Stimulated activated CD8-positive, alpha-beta memory T cell treated with anti-CD3 and anti-CD28 coated beads, Interleukin-4, amount 100 ng/mL, for 4 hours (primary cell): ENCODE measurements at places on chromosomes 11 and 22.

DNA sequence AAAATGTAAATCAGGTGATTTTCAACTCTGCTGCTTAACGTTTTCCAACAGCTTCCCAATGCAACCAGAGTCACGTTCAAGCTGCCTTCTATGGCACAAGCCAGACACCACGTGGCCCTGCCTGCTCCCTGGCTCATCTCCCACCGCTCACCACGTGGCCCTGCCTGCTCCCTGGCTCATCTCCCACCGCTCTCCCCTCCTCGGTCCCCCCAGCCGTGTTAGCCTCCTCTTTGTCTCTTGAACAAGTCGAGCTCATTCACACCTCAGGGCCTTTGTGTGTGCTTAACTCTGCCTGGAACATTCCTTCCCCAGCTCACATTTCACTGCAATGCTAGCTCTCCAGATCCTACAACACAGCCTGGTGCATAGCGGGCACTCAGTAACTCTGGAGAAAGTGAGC lies 307.6 kb downstream of the CTTN start:
- no peak for DNase-seq

GRCh38 chr11:119721129-119722120 lies 7.6 kb downstream of the NECTIN1 start:
- DNase-seq: no peak

DNA sequence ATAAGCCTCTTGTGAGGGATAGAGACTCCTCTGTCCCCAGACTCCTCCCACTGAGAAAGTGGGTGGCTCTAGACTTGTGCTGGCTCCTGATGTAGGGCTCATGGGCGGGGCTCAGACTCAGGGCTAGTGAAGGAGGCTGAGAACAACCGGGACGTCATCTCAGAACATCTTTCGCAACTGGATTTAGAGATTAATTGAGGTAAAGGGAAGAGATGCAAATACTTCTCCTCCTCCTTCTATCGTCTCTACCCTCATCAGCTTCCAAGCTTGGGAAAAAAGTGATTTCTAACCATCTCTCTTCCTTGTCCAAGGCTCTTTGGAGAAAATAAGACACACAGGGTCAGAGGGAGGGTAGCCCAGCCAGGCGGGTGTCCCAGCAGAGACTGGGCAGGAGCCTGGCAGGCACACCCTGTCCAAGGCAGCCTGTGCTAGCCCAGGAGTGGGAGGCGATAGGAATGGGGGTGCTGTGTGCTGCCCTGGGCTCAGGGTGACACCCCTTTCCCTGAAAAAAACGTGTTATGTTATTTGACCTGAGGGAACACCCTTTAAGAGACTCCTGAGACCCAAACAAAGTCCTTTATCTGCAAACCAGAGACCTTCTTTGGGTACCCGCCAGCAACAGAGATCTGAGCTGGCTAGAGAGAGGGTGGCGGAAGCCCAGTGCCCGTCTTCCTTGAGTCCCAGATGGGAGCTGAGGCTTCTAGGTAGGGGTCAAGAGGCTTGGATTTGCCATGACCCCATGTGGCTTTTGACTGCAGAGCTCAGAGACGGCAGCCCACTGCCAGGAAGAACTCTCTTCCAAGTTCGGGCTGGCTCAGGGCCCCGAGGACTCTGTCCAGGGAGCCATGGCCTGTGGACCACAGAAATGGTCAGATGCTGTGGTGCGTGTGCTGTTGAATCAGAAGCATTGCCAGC lies 160.9 kb downstream of the ADAMTS15 start:
- no peak for DNase-seq

GRCh38 chr22:49521787-49522224 lies 305.9 kb downstream of the BRD1 start:
- no peak for DNase-seq

DNA sequence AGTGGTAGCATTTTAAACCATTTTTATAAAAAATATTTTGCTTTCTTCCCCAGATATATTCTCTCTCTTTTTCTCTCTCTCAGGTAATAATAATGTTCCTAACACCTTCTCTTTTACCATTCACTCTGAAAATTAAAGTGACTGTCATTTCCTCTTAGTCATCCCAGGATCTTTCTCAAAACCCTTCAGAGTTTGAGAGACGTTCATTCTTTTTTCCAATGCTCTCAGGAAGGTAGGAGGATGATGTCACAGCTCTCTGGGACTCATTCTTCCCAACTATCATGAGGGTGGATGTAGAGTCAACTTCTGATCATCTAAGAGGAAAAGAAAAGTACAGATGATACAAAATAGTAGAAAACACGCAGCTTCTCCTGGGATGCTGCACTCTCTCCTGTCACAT lies 60.2 kb upstream of the CRTAM start:
- DNase-seq: no peak

- no peak for DNase-seq
These were observed 2.4 kb downstream of the MICAL2 start for GRCh38 chr11:12112750-12113149.

DNA sequence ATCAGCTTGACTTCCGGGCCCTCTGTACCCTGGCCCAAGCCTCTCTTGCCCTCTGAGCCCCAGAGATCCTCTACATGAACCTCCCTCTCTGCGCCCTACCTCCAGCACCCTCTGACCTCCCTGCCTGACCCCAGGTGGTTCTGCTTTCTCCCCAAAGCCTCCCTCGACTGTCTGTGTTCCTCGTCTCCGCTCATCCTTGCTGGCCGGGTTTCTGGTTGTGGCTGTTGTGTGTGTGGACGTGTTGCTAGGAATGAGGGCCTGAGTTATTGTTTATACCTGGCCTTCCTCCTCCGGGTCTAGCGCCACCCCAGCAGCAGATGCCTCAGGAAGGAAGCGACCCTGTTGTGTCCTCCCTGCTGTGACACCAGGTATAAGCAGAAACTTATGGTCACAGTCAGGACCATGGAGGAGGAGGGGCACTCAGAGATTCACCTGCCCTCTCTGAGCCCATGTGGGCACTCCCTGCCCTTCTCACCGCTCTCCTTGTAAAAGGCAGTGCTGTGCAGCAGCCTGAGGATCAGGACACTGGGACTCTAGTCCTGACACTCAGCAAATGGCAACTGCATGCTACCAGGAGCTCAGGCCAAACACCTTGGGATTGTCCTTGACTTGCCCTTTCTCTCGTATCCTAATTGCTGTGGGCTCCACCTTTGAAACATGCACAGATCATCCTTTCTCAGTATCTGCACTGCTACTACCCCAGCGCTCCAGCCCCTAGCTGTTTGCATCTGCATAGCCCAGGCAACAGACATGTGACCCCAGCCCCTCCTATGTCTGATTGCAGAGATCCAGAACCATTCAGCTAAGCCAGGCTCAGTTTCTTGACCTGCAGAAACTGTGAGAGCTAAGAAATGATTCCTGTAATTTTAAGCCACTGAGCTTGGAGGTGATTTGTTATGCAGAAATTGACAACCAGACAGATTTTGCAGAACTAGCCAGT lies 140.1 kb downstream of the ST3GAL4 start:
- no peak for DNase-seq

DNA sequence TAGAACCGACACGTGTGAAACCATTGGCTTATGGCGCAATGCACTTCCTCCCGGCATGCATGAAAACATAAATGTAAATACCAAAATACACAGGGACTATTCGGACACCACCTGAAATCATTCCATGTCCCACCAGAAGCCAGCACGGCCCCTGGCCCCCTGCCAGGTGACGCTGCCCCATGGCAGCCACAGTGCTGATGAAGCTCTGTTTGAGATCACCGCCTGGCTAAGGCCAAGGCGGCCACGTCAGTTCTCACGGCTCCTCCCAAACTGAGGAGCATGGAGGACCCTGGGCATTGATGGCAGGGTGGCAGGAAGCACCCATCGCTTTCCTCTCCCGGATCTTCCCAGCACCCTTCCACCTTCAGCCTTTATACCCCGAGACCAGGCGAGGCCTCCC lies 89.5 kb downstream of the CDKN1C start:
- no peak for DNase-seq

DNA sequence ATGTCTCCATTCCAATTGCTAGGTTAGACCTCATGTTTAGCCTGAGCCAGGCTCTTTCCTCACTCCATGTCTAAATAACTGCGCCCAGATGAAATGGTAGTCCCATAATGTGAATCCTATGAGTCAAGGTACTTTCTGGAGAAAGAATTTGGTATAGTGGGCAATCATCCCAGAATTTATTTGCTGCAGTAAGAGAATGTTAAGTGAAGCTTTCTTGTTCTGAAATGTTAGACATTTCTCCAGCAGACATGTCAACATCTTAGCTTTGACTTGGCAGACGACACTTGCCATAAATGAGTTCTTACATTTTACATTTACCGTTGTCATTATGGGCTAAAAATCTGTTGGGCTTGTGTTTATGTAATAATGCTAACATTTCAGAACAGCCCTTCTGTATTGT lies 165.2 kb downstream of the PGR start:
- no peak for DNase-seq

DNA sequence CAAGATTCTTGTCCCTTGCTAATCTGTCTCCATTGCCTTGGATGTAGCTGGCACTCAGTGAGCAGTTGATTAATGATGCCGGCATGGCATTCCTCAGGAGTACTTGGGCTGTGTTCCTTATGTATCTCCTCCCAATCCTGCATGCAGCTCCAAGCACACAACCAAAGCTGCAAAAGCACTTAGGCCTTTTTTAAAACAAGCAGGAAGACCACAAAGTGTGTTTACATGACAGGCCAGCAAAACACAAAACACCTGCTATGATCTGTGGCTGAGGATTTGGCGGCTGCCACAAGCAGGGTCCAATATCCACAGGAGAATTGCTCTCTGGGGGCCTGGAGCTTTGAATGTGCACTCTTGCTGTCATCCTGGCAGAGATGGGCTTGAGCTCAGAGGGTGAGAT lies 8.9 kb downstream of the ABTB2 start:
- no peak for DNase-seq

GRCh38 chr11:1072821-1073231 lies 1.8 kb upstream of the MUC2 start:
- DNase-seq: no peak

- no peak for DNase-seq
These were observed 8.5 kb upstream of the ZNRF3 start for GRCh38 chr22:28874811-28875320.

DNA sequence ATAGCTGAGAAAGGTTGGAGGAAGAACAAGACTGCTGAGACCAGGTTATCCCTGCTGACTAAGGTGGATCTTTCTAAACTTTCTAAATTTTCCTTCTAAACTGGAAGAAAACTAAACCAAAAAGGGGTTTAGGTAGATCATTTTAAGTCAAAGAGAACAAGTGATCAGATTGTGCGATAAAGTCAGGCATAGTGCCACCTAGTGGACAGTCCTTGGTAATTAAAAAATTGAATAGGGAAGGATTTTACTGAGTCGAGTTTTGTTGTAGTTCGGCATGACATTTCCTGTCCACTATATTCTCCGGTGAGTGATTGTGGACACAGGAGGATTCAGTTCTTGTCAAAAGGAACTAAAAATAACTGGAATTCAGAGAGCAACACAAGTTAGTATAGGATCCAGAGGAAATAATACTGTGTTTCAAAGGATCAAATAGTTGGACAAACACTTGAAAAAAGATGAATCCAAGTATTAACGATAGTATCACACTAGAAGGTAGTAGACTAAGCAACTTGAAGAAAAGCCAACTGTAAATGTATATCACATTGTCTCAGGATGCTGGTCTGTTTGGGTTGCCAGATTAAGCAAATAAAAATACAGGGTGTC lies 1236.4 kb downstream of the FAM181B start:
- DNase-seq: no peak

- DNase-seq: no peak
These were observed 376.7 kb upstream of the CCDC179 start for GRCh38 chr11:23236826-23237555.

DNA sequence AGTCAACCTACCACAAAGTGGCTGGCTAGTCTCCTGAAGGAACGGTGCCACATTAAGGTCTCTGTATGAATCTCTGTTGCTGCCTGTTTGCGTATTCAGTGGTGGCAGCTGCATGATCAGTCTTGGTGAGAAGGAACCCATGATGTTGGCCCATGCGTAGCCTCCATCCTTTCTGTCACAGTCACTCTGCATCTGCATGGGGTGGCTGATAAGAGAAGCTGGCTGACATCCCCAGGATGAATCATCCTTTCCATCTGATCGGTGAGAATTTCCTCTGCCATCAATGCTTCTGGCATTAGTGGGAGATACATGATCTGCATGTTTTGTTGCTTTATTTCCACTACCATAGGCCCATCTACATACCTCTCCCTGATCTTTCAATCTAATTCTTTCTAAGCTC lies 199.0 kb upstream of the NECTIN1 start:
- no peak for DNase-seq

- no peak for DNase-seq
These were observed 2.2 kb downstream of the CALCA start for GRCh38 chr11:14969901-14970323.

DNA sequence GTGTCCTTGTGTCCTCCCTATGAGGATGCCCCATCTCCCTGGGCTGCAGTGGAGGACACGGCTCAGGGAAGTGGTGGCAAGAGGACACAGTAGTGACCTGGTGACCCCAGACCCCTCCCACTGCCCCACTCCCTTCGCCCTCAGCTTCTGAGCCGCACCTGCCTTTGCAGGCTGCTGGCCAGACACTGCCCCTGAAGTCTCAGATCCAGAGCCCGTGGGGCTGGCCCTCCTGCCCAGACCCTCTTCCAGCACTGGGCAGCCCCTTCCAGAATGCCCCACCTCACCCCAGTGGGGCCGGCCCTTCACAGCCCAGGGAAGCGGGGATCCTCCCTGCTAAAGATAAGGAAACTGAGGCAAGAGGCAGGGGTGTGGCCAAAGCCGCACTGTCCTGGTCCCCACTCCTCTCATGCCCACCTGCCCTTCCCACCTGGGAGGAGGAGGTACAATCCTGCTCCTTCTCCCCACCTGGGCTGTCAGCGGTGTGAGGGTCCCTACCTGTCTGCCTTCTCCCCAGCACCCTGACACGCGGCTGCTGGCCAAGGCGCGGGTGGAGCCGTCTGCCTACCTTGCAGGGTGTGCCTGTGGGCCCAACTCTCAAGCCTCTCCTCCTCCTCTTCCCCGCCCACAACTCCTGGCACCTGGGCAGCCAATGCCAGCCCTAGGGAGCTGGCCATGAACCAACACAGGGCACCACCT lies 17.3 kb downstream of the TRPM5 start:
- DNase-seq: no peak

- no peak for DNase-seq
These were observed 6.5 kb downstream of the FRMD8 start for GRCh38 chr11:65392899-65393298.

DNA sequence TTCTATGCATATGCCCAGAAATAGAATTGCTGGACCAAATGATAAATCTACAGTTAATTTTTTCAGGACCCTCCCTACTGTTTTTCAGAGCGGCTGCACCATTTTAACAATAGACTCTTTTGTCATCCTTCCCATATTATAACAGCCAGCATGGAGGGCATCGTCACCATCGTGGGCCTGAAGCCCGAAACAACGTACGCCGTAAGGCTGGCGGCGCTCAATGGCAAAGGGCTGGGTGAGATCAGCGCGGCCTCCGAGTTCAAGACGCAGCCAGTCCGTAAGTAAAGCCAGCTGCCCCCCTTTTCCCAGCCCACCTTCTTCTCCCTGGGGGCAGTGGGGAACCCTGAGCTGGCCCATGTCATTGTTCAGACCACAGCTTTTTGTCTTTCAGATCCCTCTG lies 79.5 kb upstream of the TTC12 start:
- no peak for DNase-seq
